NCI-H2171 (cell line): ENCODE measurements at places on chromosomes 11 and 22.

DNA sequence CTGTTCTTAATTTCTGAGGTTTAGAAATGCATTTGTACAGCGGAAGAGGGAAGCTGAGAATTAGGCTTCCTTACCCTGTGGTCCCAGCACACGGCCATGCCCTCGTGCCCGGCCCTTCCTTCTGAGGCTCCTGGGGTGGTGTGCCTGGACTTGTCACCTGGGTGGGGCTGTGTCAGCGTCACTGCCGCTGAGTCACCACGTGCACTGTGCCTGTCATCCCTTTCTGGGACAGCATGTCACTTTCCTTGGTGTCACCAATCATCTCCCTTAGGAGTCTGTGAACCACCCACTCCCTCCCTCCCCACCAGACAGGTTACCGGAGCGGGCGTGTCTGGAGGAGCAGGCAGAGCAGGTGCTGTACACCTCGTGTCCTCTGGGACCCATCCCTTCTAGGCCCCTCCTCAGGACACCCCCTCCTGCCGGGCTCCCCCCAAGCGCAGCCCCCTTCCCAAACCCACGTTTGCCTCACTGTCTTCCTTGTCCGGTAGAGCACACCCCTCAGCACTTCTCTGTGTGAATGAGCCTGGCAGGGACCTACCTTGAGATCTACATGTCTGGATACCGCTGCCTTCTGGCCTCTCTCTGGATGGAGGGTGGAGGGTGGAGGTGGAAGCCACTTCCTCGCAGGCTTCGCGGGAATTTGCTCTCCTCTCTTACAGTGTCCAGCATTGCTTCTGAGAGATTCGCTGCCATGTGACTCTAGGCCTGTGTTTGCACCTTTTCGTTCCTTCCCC is 367.6 kb downstream of the TBC1D22A start:
- peak; percentile 63 for DNase-seq

DNA sequence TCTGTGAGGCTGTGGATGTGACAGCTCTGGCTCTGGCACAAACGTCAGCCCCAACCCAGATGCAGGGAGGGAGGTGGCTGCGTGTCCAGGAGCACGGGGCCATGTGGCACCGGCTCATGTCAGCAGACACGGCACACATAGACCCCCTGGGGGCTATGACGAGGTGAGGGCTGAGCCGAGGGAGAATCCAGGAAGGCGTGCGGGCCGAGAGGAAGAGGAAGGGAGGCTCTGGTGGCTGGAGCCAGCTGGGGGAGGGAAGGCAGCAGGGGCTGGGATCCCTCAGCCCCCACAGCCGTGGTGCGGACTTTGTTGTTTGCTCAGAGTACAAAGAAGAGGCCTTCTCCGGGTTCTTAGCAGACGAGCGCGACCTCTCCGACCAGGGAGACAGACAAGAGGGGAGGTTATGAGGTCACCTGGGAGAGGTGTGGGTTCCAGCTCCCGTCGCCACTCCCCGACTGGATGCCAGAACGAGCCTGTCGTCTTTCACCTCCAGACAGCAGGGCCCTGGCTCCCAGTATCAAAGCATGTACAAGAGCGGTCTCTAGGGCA is 46.1 kb downstream of the CDKN1C start:
- DNase-seq: no peak

DNA sequence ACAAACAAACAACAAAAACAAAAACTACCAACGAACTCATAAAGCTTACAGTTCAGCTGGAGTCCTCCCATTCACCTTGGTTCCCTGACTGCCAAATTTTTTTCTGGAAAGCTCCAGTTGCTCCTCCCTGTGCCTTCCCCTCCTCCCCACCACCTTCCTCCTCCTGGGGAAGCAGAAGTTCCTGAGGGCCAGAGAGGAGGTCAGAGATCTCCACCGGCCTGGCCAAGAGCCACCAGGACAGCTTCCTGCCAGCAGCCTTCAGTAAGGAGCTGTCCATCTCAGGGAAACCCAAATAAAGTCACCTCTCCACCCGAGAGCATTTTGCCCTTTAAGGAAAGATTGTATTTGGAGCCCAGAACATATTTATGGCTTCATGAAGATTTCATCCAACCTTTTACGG is 20.0 kb downstream of the APLNR start:
- DNase-seq: no peak

DNA sequence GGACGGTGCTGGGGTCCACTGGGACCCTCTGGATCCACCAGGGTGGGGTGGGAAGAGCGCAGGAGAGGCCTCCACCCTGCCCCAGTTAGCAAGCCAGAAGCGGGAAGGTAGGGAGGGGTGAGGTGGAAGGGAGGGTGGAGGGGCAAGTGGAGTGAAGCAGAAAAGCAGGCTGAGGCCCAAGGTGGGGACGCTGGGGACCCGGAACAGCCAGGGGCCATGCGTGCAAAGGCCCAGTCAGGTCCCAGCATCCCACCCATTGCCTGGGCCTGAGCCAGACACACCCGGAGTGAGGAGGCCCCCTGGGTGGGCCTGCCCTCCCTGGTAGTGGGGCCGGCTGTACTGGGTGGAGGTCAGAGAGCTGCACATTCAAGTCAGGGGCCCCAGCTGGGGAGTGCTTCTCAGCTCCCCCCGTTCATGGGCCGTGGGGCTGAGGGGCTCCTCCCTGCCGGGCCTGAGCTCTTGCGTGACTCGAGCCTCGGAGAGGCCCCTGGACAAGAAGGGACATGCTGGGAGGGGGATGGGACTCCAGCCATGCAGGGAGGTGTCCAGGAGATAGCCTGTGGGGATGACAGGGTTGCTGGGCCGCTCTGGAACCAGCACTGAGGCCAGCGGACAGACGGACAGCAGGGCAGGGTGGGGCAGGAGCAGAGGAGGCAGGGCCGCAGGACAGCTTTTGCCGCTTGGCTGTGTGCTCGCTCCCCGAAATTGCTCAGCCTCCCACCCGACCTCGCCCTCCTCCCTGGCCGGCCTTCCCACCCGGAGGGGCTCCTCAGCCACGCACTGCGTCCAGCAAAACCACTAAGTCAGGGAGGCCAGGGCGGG is 7.7 kb downstream of the TNNT3 start:
- DNase-seq: no peak

- DNase-seq: no peak
Measured at GRCh38 chr11:128830290-128831173, 36.6 kb downstream of the KCNJ1 start.

GRCh38 chr11:3796801-3797328 is 489 bp downstream of the NUP98 start:
- DNase-seq: no peak

- DNase-seq: no peak
Measured at GRCh38 chr11:91091563-91091962, 868.7 kb upstream of the CHORDC1 start.

DNA sequence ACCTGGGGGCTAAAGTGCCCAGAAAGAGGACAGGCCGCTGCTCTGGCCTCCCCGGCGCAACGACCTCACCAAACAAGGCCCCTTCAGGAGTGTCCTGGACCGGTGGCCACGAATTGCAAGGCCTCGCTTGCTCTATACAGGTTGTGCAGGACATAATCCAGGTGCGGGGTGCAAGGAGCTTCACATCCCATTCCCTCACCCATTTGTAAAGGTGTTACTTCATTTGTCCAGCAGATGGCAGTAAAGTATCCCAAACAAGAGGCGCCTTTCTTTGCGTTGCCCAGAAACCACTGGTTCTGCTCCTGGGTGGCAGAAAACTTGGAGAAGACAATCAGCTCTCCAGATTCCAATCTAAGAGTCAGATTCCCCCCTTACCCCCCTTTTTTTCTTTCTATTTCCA is 35.9 kb upstream of the PRDM11 start:
- peak; percentile 57 for DNase-seq

DNA sequence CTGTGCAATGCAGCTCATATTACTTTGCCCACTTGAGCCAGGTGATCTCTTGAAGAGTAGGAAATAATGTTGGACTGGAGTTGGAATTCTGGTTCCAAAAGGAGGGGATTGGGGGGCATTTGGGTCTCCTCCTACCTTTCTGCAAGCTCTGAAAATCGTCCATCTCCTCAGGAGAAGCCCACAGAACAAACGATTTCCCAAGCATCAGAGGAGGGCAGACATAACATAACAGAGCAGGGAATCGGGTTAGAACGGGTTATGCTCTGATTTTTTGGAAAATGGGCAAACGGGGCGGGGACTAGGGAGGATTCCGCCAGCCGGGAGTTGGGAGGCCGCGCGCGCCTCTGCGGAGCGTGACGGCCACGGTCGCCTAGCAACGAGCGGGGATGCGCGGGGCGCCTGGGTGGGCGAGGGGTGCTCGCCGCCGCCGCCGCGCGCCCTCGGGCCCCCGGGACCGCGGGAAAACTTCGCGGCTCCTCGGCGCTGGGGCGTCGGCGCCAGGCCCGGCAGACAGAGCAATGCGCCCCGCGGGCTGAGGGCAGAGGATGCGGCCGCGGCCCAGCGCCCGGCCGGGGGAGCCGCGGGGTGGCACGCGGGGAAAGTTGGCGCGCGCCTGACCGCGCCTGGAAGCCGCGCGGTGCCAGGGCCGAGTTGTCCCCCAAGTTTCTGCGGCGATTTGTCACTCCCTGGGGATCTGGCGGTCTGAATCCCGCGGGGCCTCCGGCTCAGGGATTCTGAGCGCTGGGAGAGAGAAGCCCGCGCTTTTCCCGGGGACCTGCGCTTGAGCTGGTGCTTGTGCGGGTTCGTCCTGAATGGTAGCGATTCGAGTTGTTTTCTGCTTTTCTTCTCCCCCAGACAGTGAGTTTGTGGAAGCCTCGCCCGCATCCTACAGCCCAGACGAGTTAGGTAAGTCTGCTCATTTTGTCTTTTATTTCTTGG is 27.8 kb upstream of the AMOTL1 start:
- peak; percentile 89 for DNase-seq

DNA sequence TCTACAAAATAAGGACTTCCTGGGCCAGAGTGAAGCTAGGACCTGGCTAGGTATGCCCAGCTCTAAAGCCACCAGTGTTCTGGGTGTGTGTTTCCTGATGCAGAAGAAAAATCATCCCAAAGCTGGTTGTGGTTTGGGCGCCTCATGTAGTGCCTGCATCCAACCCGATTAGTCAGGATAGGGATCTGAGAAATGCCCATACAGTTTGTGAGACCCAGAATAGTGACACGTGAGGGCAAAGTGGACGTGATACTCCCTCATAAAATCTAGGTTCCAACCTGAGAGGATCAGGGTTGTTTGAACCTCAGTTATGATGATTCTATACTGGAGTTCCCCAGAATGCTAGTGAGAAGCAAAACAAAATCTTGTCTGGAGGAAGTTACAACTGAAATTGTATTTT is 238.4 kb downstream of the TBC1D22A start:
- DNase-seq: no peak

DNA sequence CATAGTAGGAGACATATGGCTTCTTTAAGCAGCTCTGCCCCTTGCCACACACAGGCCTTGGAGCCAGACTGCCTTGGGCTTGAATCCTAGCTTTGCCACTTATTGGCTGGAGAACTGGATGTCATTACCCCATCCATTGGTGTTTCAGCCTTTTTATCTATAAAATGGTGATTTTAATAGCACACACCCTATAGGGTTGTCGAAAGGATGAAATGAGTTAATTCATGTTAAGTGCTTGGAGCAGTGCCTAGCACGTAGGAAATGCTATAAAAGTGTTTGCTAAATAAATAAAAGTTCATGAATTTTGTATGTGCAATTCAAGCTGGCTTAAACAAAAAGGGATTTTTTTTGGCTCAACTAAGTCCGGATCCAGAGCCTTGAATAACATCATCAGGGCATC is 120.7 kb downstream of the TIMP3 start:
- DNase-seq: no peak
